ENCODE measurements at places on chromosomes 5 and 9. TPM values are rescaled to one million over a fixed set of nuclear protein-coding genes. Genes with fewer than 3 reads are reported as not detected.

The GARNL3 gene
- total RNA-seq, result 15.5 TPM

The CER1 gene
- total RNA-seq, result not detected

The LURAP1L gene
- 16.4 TPM for total RNA-seq

GRCh38 chr9:75909776-75910175 lies 19.3 kb downstream of the PCSK5 start:
- H3K4me3 ChIP-seq, result no peak overlapping the region
- H3K27ac ChIP-seq, result no peak overlapping the region
- H3K36me3 ChIP-seq, result no peaks in the 10 kb centered on the region
- DNase-seq, result no peak
- H3K4me1 ChIP-seq, result no peaks in the 10 kb centered on the region

The TAS2R1 gene
- total RNA-seq, result not detected

The CCL21 gene
- total RNA-seq, result not detected

DNA sequence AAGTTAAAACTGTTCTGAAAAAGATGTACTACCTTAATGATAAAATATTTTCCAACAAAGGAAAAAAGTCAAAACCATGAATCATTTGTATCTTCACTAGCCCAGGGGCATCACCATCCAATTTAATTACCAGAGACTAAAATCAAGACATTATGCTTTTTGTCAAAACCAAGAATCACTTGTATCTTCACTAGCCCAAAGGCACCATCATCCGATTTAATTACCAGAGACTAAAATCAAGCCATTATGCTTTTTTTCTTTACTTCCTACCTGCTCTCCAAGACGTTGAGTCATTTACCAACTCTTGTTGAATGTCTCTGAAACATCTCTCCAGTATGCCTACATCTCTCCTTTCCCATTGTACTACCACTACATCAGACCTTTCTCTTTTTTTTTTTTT lies 37.9 kb downstream of the FBXO38 start:
- H3K27me3 ChIP-seq, result no peaks in the 10 kb centered on the region
- H3K27ac ChIP-seq, result no peak overlapping the region
- no peak overlapping the region for H3K4me3 ChIP-seq
- H3K36me3 ChIP-seq, result peaks cover 68% of the 10 kb centered on the region
- H3K4me1 ChIP-seq, result 0 out of 2 replicates have a peak, but pooled peaks cover 4% of the 10 kb centered on the region

The BTNL3 gene
- not detected for total RNA-seq

GRCh38 chr5:74094096-74094781 lies 468.2 kb downstream of the ARHGEF28 start:
- DNase-seq, result peak; percentile 42
- peaks cover 30% of the 10 kb centered on the region for H3K4me1 ChIP-seq
- H3K27me3 ChIP-seq, result no peaks in the 10 kb centered on the region
- H3K27ac ChIP-seq, result no peak overlapping the region
- no peaks in the 10 kb centered on the region for H3K36me3 ChIP-seq

- H3K36me3 ChIP-seq, result peaks cover 62% of the 10 kb centered on the region
- DNase-seq, result no peak
- H3K27me3 ChIP-seq, result no peaks in the 10 kb centered on the region
- H3K4me1 ChIP-seq, result no peaks in the 10 kb centered on the region
- no peak overlapping the region for H3K4me3 ChIP-seq
Observed at GRCh38 chr5:14323466-14323865, 180.3 kb downstream of the TRIO start.

GRCh38 chr9:125089331-125089730 lies 54.0 kb downstream of the SCAI start:
- no peak overlapping the region for H3K4me3 ChIP-seq
- H3K27ac ChIP-seq, result no peak overlapping the region
- no peaks in the 10 kb centered on the region for H3K4me1 ChIP-seq

DNA sequence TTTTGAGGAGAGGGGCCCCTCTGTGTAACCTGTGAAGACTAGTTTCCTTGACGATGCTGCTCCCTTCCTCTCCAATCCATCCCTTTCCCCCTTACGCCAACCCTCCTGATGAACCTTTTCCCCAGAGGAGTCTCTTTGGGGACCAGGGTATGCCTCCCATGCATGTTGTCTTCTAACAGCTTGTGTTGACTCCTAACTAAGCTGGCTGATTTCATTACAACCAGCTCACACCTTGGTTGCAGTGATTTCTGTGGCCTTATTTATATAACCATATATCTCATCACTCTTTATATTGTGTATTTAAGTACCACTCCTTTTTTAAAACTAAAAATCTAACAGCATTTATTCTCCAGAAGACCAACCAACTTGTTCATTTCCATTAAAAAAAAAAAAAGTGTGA lies 42.5 kb downstream of the SFXN1 start:
- H3K27me3 ChIP-seq, result no peaks in the 10 kb centered on the region
- no peak overlapping the region for H3K4me3 ChIP-seq
- no peak overlapping the region for H3K27ac ChIP-seq
- H3K4me1 ChIP-seq, result no peaks in the 10 kb centered on the region

DNA sequence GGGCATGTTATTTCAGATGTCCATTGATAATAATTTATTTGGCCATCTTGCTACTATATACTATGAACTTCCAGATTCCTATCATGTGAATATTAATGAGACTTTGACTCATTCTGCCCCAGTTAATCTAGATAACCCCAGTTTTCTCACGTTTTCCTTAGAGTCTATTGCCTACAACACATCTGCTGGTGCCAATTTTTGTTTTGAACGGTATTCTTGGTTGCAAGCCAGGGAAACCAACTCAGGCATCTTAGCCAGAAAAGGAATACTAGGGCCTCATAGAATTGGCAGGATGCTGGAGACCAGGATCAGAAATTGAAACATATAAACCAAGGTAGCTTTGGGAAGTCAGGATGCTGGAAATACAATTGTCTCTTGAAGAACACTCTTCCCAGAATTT lies 28.0 kb upstream of the NPR3 start:
- no peak overlapping the region for H3K27ac ChIP-seq
- H3K27me3 ChIP-seq, result no peaks in the 10 kb centered on the region
- H3K4me1 ChIP-seq, result peaks cover 8% of the 10 kb centered on the region
- H3K4me3 ChIP-seq, result no peak overlapping the region
- H3K36me3 ChIP-seq, result no peaks in the 10 kb centered on the region

DNA sequence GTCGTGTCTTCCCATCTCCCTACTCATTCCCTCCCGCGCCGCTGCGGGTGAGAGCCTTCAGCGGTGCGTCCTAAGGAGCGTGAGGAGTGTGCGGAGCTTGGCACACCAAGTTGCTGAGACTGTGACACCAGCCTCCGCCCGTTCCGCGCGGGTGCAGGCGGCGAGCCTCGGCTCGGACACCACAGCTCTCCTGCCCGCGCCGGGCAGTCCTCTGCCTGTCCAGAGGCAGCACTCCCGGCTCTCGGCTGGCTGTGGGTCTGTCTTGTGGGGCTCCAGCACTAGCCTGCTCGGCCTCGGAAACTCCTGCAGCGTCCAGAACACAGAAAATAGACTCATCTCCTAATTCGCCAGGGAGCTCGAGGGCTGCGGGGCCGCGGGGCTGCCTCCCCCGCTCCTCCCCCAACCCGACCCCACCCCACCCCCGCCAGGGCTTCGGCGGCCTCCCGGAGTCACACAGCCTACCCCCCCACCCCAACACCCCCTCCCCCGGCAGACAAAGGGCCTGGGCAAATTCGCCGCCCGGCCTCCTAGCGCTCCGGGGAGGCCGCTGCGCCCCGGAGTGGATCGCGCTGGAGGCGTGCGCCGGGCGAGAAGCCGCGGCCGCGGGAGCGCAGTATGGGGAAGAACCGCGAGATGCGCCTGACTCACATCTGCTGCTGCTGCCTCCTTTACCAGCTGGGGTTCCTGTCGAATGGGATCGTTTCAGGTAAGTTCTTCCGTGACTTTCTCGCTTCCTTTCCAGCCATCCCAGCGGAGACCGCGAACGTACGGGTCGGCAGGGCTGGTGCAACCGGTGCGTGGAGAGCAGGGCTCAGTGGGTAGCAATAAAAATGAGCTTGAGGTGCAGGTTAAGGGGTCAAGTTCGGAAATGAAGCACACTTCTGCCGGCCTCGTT lies at the start of gene ADAMTS19:
Gene ADAMTS19, plus strand, starts transcription at position 522 of the 895 bp plus-strand sequence. Its CDS starts 94 bp downstream, at position 616.
- DNase-seq, result peak; percentile 21
- no peaks in the 10 kb centered on the region for H3K36me3 ChIP-seq
- no peak within 1 kb of the TSS for H3K27ac ChIP-seq
- H3K27me3 ChIP-seq, result peaks cover 53% of the 10 kb centered on the region
- no peaks in the 10 kb centered on the region for H3K4me1 ChIP-seq

DNA sequence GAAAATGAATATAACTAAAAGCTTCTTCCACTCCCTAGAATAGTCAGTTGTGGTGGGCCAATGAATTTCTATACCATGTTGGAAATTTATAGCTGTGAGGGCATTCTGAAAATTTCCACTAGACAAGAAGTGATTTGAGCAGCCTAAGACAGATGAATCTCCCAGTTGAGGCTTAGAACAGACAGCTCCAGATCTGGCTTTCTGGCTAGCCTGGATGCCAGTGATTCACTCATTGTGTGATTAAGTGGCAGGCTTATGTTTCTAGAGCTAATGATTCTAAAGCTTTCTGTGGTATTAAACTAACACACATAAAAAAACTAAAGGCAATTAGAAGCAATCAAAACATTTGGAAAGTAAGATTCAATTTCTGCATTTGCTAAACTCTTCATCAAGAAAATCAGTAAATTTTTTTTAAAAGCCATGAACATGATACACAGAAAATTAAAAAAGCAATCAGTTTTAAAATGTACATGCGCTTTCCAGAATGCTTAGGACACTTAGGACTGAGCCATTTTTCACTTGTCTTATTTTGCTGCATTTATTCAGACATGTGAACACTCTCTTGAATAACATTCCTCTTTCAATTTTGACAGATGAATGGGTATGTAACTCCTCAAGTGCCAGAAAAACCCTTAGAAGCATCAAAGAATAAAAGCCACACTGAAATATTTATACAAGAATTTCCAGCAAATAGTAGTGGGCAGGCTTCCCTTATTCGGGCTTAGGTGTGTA lies 100.5 kb upstream of the GNAQ start:
- H3K4me1 ChIP-seq, result no peaks in the 10 kb centered on the region
- H3K27me3 ChIP-seq, result no peaks in the 10 kb centered on the region
- H3K36me3 ChIP-seq, result no peaks in the 10 kb centered on the region
- DNase-seq, result peak; percentile 2
- H3K27ac ChIP-seq, result no peak overlapping the region
- peak overlapping the region; percentile 10 for H3K4me3 ChIP-seq

GRCh38 chr5:139016186-139016585 lies 141.1 kb upstream of the LRRTM2 start:
- no peak for DNase-seq
- H3K36me3 ChIP-seq, result peaks cover 5% of the 10 kb centered on the region
- no peaks in the 10 kb centered on the region for H3K27me3 ChIP-seq

DNA sequence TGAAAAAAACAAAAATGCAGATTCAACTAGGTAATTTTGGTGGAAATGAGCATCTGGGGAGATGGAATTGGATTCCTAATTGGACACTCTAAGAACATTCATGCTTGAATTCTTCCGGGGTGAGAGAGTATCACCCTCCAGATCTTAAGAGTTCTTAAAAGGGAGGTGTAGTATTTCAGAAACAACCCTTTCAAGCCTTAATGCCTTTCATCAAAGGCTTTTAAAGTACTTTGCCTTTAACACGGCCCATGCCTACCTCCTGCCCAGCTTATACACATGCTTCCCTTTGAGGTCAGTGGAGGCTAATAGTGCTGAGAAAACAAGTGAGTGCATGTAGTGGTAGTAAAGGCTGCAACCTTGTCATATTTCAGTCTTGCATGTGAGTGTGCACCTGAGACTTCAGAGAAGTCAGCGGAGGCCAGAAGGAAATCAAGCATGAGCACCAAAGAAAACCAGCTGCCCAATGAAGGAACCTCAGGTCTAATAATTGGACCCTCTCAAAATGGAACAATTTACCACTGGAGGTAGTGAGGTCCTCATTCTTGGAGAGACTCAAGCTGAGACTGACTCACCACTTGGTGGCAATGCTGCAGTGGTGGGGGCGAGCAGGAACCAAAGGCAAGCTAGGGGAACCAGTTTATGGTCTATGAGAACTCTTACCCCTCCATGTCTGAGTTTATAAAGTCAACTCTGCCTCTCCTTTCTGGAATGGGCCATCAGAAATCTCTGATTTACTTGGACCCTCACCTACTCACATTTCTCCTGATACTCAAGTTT lies 98.4 kb upstream of the GDNF start:
- no peak for DNase-seq
- no peak overlapping the region for H3K27ac ChIP-seq
- peaks cover 29% of the 10 kb centered on the region for H3K27me3 ChIP-seq
- no peak overlapping the region for H3K4me3 ChIP-seq

The SLC24A2 gene
- total RNA-seq, result not detected

The SLC4A9 gene
- total RNA-seq, result 0.29 TPM

The HAVCR1 gene
- not detected for total RNA-seq

DNA sequence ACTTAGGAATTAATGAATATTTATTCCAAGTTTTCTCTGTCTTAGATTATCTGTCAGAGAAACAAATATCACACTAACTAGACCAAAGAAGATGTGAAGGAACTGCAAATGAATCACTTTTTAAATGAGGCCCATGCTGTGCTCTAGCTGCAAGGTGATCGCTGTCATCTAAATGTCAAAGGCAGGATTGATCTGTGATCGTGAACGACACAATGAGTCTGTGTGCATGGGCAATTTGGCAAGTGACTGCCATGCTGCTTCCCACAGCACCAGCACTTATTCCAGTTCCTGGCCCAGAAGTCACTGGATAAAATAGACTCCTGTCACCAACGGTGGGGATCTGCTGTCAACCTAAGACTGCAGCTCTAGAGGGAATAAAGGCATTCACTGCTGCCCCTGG lies 141.2 kb downstream of the TRIM36 start:
- no peak overlapping the region for H3K27ac ChIP-seq
- peaks cover 5% of the 10 kb centered on the region for H3K27me3 ChIP-seq
- no peak overlapping the region for H3K4me3 ChIP-seq
- no peak for DNase-seq

DNA sequence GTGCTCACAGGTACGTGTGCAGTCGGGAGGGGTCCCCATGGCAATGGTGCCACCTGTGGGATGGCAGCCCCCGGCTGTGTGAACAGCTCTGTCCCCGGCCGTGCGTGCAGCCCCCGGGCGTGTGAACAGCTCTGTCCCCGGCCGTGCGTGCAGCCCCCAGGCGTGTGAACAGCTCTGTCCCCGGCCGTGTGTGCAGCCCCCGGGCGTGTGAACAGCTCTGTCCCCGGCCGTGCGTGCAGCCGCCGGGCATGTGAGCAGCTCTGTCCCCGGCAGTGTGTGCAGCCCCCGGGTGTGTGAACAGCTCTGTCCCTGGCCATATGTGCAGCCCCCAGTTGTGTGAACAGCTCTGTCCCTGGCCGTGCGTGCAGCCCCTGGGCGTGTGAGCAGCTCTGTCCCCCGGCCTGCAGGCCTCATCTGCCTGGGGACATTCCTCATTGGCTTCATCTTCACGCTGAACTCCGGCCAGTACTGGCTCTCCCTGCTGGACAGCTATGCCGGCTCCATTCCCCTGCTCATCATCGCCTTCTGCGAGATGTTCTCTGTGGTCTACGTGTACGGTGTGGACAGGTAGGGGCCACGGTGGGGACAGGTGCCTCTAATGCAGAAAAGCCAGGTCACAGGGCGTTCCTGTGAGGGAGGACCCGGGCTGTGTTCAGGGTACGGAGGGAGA lies 5.9 kb upstream of the SLC6A18 start:
- no peaks in the 10 kb centered on the region for H3K36me3 ChIP-seq
- H3K4me3 ChIP-seq, result no peak overlapping the region
- H3K4me1 ChIP-seq, result no peaks in the 10 kb centered on the region
- DNase-seq, result no peak
- H3K27me3 ChIP-seq, result peaks cover under 1% of the 10 kb centered on the region
- no peak overlapping the region for H3K27ac ChIP-seq
